Nucleus accumbens (tissue), 56 donors: ENCODE measurements at places on chromosomes 1 and 21.
A peak's percentile ranks its signal among the peaks of the same experiment; 100 is the strongest.

DNA sequence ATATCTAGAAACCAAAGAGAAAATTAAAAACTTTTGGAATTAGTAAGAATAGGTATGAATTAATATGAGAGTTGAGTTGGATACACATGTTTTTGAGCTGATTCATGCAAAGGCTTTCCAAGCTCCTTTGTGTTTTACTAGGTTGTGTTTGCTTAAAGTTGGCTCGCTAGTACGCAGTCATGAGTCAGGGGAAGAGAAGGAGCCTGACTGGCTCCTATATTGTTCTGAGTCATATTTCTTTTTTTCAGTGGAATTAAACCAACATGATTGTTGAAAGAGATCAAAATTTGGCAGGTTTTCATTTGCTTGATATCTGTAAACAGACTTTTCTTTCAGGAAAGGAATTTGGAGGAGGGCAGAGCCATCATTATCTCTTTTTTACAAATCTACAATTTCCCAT, 66.7 kb downstream of the MAGI3 start:
- DNase-seq, result no peak

- no peak for DNase-seq
Measured at GRCh38 chr1:61825393-61825792, 83.1 kb downstream of the PATJ start.

- no peak for DNase-seq
Measured at GRCh38 chr1:9780554-9781110, 43.1 kb downstream of the CLSTN1 start.

- DNase-seq, result no peak
Measured at GRCh38 chr1:203103216-203103615, 17.4 kb upstream of the MYOG start.

GRCh38 chr1:202656951-202657646, 53.2 kb downstream of the SYT2 start:
- no peak for DNase-seq

GRCh38 chr1:36703526-36704208, 221.0 kb upstream of the CSF3R start:
- DNase-seq, result peak; percentile 79
